Thoracic aorta (tissue), 2 donors: ENCODE measurements at places on chromosomes 7 and 10.

DNA sequence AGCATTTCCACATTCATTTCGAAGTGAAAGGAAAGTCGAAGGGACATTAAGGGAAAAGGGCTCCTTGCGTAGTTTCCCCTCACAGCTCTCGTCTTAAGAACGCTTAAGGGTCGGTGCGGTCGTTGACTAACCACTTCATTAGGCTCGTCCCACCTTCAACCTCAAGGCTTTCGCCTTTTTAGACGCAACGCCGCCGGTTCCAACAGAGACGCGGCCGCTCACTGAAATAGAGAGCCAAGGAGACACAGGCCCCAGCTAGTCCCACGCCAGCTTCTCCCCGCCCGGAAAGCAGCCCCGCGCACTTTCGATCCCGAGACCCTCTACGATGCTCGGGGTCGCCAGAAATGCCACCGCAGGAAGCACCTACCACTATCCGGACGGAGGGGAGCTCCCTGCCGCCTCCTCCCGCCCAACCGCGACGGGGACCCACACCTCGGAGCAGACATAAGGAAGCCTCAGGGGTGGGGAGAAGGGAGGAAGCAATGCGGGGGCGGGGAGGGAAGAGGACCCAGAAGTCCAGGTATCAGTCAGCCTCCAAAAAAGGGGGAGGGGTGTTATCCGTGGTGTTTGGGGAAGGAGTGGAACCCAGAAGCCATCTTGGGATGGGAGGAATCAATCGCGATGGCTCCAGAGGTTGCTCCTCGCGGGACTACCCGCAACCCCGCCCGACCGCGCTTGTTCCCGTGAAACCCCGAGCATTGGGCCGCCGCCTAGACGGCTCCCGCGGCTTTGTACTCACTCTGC is 559 bp downstream of the TRA2A start:
- no peak for DNase-seq

- no peak for DNase-seq
Observed at GRCh38 chr10:86165666-86166065, 200.9 kb downstream of the GRID1 start.

DNA sequence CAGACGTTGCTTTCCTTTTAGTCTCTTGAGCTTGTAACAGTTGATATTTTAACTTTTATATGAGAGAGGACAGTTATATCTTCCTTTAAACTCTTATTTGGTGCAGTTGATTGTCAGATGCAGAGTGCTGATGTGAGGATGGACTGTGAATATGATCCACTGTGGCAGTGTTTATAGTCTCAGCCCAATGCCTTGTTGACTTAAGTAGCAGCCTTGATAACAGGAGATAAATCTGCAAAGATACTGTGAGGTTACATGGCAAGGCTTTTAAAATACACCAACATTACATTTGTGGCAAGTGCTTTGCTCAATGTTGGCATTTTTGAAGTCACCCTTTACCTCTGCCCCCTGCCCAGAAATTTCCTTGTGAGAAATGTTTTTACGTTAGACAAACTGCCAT is 206.7 kb downstream of the AUTS2 start:
- DNase-seq: no peak

GRCh38 chr10:99427566-99428190 is 2.7 kb downstream of the GOT1 start:
- DNase-seq: no peak

DNA sequence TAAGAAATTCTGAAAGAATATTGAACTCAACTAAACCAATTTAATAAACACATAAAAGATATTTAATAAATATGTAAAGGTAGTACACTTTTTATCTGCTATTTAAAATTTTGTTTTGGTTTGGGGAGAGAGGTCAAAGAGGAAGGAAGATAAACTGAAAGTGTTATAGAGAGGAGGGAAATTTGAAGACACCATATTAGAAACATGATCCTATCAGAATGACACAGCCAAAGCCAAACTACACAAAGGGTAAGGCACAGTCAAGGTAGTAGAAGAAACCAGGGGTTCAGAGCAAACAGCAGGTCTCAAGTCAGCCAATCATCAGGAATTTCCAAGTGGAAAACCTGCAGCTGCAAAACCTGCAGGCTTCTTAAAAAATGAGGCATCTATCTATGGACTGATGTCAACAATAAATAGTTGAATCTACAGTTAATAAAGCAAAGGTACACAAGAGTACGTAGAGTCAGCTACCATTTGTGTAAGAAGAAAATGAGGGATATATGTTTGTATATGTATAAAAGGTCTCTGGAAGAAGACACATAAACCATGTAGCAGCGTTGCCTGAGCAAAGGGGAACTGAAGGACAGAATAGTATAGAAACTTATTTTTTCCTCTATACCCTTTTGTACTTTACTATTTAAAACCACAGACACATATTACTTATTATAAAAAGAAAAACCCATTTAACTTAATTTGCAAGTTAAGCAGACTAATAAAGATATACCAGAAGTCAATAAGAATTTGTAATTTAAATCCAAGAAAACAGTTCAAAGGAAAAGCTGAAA is 10.0 kb downstream of the ZNF800 start:
- DNase-seq: no peak

DNA sequence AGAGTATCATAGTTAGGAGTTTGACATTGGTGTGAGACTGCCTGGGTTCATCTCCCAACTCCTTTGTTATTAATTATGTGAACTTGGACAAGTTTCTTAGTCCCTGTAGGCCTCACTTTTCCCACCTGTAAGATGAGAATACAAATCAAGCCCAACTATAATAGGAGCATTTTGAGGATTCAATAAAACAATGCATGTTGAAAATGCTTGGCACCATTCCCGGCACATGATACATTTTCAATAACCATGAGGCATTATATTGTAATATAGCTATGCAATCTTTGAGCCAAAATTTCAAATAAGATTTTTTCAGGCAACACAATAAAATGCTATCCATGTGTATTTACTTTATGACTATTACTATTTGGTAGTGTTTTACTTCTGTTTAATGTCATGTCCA is 229.0 kb upstream of the SP4 start:
- no peak for DNase-seq

- DNase-seq: no peak
Observed at GRCh38 chr7:85469446-85470010, 282.7 kb upstream of the SEMA3D start.

GRCh38 chr7:27923642-27923980 is 183.6 kb downstream of the TAX1BP1 start:
- DNase-seq: no peak

GRCh38 chr10:2926918-2927660 is 140.3 kb upstream of the PFKP start:
- no peak for DNase-seq

DNA sequence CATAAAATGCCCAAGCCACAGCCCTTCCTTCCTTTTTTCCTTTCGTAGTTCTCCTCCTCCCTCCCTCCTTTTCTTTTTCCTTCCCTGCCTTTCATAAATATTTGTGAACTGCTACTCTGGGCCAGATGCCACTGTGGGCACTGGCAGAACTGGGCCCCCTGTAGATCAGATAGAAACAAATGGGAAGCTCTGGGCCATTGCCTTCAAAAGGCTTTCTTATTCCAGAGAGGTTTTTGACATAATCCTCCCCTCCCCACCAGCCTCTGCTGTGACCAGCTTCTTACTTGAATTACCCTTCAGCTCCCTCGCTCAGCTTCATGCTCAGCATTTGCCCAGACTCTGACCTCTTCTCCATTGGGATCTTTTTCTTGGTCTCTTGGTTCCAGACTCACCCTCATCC is 886.8 kb downstream of the LRMDA start:
- DNase-seq: no peak

DNA sequence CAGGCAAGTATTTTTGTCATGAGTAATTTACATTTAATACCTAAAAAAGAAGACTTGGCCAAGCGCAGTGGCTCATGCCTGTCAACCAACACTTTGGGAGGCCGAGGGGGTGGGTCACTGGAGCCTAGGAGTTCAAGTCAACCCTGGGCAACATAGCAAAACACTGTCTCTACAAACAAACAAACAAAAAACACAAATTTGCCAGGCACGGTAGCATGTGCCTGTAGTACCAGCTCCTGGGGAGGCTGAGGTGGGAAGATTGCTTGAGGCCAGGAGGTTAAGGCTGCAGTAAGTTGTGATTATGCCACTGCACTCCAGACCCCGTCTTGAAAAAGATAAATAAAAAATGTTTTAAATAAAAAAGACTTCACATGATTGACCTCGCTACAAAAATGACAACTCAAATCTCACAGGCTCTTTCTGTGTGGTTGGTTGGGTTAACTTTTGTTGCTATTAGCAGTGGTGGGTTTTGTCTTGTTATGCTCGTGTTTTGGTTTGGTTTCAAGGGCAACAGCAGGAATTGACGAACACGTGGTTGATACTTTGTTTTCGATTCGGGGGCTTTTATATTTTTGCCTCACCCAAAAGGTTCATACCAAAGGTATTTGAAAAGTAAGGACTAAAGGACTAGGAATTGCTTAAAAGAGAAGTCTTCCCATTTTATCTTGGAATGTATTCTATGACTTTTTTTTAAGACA is 227.2 kb upstream of the MKLN1 start:
- no peak for DNase-seq

DNA sequence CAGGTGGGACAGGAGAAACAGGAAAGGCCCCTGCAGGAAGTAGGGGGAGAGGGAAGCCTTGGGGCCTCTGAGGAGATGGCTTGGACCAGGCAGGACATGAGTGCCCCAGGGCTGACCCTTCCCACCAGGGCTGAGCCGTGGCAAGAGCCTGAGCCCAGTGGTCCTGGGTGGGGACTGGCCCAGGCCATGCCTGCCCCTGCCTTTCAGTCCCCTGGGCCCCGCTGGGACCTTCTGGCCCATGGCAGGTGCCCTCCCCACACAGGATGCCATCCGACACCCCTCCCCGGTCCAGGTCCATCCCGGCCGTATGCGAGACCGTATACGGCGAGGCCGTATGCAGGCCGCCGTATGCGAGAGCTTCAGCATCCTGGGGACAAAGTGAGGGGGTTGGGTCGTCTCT is 2.0 kb downstream of the GRIFIN start:
- DNase-seq: no peak

DNA sequence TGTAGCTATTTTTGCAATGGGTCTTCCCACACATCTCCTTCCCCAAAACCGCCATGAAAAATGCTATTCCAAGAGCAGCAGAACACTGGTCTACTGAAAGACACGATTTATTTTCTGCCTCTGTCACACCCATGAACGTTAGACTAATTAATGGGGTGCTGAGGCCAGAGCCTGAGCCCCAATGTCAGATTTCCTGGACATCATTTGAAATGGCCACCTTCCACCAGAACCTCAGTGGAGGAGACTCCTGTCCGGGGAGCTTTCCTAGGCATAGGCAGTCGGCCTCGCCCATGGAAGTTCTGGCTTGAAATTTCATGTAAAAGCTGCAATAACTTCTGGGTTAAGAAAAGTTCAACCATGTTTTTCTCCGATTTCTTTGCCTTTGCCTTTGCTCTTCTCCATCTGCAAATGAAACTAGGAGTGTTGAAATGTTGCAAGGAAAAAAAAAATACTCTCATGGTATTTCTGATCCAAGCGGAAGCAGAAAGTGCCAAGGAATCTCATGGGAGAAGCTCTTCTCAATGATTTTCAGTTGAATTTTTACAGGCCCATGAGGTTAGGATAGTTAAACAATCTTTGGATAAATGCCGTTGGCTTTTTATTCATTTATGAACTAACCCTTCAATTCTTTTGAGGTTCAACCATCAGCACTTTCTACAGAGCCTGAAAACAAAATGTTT is 570.8 kb upstream of the MGMT start:
- DNase-seq: no peak

DNA sequence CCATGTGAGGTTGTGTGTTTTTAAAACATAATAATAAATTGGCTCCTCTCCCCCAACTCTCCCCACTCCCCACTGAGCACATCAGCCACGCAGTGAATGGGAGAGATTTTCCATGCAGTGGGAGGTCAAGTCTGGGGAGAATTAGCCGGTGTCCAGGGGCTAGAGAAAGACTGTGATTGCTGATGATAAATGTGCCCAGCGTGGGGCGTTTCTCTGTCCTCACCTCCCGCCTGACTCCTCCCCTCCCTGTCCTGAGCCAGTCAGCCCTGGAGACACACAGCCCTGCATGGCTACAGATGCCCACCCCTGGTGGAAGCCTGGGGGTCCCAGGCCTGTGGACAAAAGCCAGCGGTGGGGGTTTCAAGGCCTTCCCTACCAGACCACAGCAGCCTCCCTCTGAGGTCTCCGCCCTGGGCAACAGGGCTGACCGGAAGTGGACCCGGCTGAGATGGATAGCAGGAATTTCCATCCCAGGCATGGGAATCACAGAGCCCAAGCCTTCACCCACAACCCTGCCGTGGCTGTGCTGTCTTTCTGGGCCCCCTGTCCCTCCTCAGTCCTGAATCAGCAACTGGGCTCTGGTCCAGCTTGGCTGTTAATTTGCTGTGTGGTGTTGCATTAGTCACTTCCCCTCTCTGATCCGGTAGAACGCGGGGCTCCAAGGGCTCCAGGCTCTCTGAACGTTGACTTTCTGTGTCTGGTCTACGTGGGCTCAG is 46.8 kb upstream of the SLC29A3 start:
- DNase-seq: no peak

GRCh38 chr7:1842321-1843221 is 172.5 kb downstream of the ELFN1 start:
- DNase-seq: no peak

DNA sequence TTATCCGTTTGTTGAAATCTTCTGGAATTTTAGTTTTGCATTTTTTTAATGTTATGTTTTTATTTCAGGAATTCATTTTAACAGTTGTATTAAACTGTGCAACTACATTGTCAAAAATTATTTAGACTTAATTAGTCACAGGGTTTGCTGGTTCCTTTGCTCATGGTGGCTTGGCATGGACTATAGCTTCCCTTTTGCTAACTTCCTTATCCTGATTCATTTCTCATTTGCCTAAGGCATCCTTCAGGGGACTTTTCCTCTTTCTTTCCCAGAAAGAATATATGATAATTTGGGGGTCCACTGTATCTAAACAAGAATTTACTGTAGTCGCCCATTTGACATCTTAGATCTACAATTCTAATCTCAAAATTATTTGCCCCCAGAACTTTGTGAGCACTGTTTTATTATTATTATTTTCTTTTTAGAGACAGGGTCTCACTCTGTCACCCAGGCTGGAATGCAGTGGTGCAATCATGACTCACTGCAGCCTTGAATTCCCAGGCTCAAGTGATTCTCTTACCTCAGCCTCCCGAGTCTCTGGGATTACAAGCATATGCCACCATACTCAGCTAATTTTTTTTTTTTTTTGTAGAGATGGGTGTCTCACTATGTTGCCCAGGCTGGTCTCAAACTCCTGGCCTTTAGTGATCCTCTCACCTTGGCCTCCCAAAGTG is 13.9 kb downstream of the FIGNL1 start:
- DNase-seq: no peak

DNA sequence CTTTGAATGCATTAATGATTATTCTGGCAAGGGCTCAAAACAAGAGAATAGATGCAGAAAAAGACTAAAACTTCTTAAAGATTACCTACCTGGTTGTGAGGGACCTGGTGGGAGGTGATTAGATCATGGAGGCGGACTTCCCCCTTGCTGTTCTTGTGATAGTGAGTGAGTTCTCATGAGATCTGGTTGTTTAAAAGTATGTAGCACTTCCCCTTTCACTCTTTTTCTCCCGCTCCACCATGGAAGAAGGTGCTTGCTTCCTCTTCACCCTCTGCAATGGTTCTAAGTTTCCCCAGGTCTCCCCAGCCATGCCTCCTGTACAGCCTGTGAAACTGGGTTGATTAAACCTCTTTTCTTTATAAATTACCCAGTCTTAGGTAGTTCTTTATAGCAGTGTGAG is 226.6 kb downstream of the ARHGAP12 start:
- DNase-seq: no peak

GRCh38 chr10:49398000-49398861 is 2.3 kb upstream of the DRGX start:
- DNase-seq: no peak

- DNase-seq: no peak
Observed at GRCh38 chr10:98570834-98571233, 124.1 kb upstream of the HPS1 start.
